ENCODE measurements at places on chromosomes 2 and 18. TPM values are rescaled to one million over a fixed set of nuclear protein-coding genes. Genes with fewer than 3 reads are reported as not detected.

GRCh38 chr2:37654932-37655841 is 16.3 kb downstream of the CDC42EP3 start:
- peaks cover 94% of the 10 kb centered on the region for H3K4me1 ChIP-seq
- H3K27ac ChIP-seq, result peak overlapping the region; percentile 71
- DNase-seq, result peak; percentile 46
- no peaks in the 10 kb centered on the region for H3K36me3 ChIP-seq

- peak overlapping the region; percentile 66 for H3K4me3 ChIP-seq
- no peaks in the 10 kb centered on the region for H3K36me3 ChIP-seq
- no peaks in the 10 kb centered on the region for H3K27me3 ChIP-seq
- peaks cover 16% of the 10 kb centered on the region for H3K4me1 ChIP-seq
- DNase-seq, result peak; percentile 17
Measured at GRCh38 chr2:238098901-238099713, 1.0 kb upstream of the ESPNL start.

GRCh38 chr2:170715932-170716777 is 1.0 kb downstream of the SP5 start:
- peak overlapping the region; percentile 41 for H3K27ac ChIP-seq
- peaks cover 7% of the 10 kb centered on the region for H3K36me3 ChIP-seq
- H3K4me3 ChIP-seq, result no peak overlapping the region
- peaks cover 64% of the 10 kb centered on the region for H3K27me3 ChIP-seq

- H3K36me3 ChIP-seq, result peaks cover 11% of the 10 kb centered on the region
- H3K27ac ChIP-seq, result no peak overlapping the region
- H3K4me1 ChIP-seq, result no peaks in the 10 kb centered on the region
- H3K27me3 ChIP-seq, result no peaks in the 10 kb centered on the region
Measured at GRCh38 chr2:178514664-178515063, 34.4 kb downstream of the PLEKHA3 start.

DNA sequence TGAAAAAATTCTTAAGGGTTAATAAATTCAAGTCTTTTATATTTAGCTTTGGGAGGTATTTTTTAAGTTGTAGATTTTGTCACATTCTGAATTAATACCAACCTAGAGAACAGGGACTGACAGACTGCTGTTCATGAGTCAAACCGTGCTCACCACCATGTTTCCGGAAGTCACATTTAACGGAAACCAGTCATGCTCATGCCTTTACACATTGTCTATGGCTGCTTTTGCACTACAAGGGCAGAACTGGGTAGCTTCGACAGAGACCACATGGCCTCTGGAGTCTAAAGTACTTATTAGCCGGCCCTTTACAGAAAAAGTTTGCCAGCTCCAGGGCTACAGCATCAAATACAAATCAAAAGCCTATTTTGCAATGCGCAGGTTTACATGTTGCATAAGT is 33.3 kb downstream of the LONRF2 start:
- DNase-seq, result no peak
- no peaks in the 10 kb centered on the region for H3K36me3 ChIP-seq
- H3K27ac ChIP-seq, result no peak overlapping the region
- no peaks in the 10 kb centered on the region for H3K4me1 ChIP-seq
- no peak overlapping the region for H3K4me3 ChIP-seq
- peaks cover 17% of the 10 kb centered on the region for H3K27me3 ChIP-seq

DNA sequence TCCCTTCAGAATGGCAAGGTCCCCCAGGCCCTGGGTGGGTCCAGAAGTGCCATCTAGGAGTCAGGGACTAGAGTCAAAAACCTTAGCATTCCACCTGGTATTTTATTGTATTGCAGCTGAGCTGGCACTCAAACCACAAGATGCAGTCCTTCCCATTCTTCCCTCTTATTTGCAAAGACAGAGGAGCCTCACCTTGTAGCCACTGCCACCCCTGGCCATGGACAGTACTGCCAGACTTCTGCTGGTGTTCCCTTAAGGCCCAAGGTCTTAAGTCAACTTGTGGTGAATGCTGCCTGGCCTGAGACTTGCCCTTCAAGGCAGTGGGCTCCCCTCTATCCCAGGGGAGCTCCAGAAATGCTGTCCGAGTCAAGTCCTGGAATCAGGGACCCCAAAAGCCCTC is 6.9 kb downstream of the UGT1A10 start:
- H3K36me3 ChIP-seq, result peaks cover 25% of the 10 kb centered on the region
- no peak for DNase-seq
- H3K27me3 ChIP-seq, result peaks cover 19% of the 10 kb centered on the region
- no peak overlapping the region for H3K4me3 ChIP-seq
- H3K27ac ChIP-seq, result no peak overlapping the region

- no peaks in the 10 kb centered on the region for H3K36me3 ChIP-seq
- peaks cover 18% of the 10 kb centered on the region for H3K4me1 ChIP-seq
- no peak overlapping the region for H3K27ac ChIP-seq
- DNase-seq, result no peak
Measured at GRCh38 chr2:209424781-209425470, 1.1 kb downstream of the MAP2 start.

GRCh38 chr2:15793978-15794377 is 146.4 kb upstream of the MYCN start:
- no peaks in the 10 kb centered on the region for H3K36me3 ChIP-seq
- H3K4me3 ChIP-seq, result no peak overlapping the region
- peaks cover 10% of the 10 kb centered on the region for H3K27me3 ChIP-seq
- no peaks in the 10 kb centered on the region for H3K4me1 ChIP-seq

DNA sequence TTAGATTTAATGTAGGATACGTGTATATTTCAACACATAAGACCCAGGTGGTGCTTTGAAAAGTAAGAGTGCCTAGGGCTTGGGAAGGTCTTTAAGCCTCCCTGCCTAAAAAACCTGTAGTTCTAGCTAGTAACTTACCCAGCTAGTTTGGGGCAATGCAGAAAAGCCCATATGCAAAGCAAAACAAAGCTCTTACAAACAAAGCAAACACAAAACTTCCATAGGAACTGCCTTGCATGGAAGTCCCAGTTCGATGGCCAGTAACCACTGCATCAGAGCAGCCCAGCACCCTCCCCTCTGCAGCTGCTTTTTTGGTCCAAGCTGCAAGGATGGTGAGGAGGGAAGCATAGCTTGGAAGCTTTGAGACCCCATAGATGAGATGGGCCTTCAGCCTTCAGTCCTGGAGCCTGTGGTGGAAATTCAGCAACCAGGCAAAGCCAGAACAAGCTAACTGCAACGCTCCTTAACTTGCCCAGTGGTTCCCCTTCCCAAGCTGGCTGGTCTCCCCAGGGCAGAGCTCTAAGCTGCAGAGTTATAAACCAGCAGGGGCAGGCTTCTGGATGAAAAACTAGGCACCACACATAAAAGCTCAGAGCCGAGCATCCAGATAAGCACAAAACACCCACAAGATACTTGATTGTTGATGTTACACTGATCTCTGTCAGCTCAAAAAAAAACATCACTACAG is 16.2 kb downstream of the C2orf76 start:
- H3K4me1 ChIP-seq, result peaks cover 13% of the 10 kb centered on the region
- H3K27ac ChIP-seq, result no peak overlapping the region
- H3K36me3 ChIP-seq, result peaks cover 8% of the 10 kb centered on the region

DNA sequence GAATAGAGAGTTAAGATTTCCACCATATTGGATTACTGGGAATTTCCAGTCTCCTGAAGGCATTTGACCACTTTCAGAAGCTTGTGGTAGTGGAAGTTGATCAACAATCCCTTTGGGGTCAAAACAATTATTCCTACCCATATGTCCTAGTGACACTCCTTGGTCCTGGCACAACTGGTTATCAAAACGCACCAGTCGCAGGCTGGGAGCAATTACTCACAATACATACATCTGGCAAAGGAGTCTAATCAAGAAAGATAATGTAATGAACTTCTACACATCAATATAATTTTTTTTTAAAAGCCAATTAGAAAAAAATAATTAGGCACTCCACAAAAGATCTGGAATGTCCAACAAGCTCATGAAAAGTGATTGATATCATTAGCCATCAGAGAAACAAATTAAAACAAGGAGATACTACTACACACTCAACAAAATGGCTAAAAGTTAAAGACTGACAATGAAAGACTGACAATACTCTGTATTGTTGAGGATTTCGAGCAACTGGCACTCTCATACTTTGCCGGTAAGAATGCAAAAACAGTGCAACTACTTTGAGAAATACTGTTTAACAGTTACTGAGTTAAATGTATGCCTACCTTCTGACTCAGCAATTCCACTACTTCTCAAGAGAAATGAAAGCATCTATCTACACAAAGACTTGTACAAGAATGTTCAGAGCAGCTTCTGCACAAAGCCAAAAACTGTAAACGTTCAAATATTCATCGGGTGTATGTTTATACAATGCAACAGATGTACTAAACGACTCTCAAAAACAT is 2.0 kb downstream of the INO80C start:
- H3K27ac ChIP-seq, result peak overlapping the region; percentile 57
- H3K4me3 ChIP-seq, result no peak overlapping the region
- peaks cover 47% of the 10 kb centered on the region for H3K4me1 ChIP-seq
- no peak for DNase-seq

DNA sequence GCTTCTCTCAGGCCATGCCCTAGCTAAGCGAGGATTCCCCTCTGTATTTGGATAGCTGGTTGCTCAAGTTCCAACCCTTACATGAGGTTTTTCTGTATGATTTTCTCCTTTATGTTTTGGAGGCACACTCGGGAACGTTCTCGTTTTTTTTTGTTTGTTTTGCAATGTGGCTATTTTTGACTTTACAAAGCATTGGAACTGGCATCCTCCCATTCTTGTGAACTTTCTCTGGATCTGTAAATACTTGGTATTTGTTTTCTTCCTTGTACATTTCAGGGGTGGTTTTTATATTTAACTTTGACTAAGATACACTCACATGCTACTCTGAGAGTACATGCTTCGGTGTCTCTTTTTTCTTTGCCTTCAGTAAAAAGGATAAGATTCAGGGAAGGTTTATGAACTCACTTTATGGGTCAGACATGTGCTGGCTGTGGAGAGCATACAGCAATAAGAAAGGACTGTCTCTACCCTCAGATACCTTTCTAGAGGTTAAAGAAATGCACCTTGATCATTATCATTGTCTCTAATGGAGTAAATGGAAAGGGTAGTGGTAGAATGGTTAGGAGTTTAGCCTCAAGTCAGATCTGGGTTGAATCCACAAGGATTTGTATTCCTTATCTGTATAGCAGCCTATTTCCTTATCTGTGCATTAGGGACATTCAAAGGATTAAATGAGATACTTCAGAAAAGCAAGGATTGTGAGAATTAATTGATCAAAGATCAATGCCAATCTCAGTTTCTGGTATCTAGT is 61.9 kb downstream of the MEIS1 start:
- H3K4me1 ChIP-seq, result no peaks in the 10 kb centered on the region
- no peaks in the 10 kb centered on the region for H3K36me3 ChIP-seq
- H3K4me3 ChIP-seq, result no peak overlapping the region
- no peak for DNase-seq

DNA sequence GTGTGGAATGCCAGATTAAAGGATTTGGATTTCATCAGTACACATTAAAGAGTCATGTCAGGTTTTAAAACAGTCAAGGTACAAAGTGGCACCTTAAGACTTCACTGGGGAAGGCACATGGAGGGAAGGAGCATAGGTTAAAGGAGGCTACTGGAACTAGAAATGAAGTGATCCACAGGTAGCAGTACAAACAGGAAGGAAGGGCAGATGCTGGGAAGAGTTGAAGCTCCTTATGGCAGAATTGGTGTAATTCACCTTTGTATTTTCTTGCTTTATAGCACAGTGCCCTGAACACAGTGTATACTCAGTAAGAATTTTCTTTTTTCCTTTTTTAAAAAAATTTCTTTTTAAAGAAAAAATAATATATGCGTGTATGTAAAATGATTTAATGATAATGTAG is 177.1 kb downstream of the BABAM2 start:
- no peaks in the 10 kb centered on the region for H3K27me3 ChIP-seq
- no peaks in the 10 kb centered on the region for H3K36me3 ChIP-seq
- no peak for DNase-seq
- no peak overlapping the region for H3K27ac ChIP-seq
- no peaks in the 10 kb centered on the region for H3K4me1 ChIP-seq

DNA sequence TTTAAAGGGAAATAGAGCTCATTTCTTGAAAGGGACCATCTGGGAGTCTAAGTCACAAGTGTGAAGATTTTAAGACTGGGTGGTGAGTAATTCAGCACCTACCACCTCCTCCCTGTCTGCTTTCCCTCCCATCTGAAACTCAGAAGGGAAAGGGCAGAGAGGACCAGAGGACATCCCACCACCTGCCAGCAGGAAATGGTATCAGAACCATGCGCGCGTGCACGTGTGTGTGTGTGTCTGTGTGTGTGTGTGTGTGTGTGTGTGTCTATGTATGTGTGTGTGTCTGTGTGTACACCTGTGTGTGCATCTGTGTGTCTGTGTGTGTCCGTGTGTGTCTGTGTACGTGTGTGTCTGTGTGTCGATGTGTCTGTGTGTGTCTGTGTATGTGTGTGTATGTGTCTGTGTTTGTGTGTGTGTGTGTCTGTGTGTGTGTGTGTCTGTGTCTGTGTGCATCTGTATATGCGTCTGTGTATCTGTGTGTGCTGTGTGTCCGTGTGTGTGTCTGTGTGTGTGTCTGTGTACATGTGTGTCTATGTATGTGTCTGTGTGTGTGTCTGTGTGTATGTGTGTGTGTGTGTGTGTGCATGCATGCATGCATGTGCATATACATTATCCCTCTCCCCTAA is 76.8 kb downstream of the ZFP36L2 start:
- H3K27ac ChIP-seq, result peak overlapping the region; percentile 18
- H3K4me1 ChIP-seq, result peaks cover 32% of the 10 kb centered on the region
- H3K27me3 ChIP-seq, result no peaks in the 10 kb centered on the region

- peaks cover 35% of the 10 kb centered on the region for H3K4me1 ChIP-seq
- DNase-seq, result no peak
- H3K36me3 ChIP-seq, result no peaks in the 10 kb centered on the region
Measured at GRCh38 chr18:58755304-58756010, 84.2 kb downstream of the MALT1 start.

- DNase-seq, result no peak
- no peaks in the 10 kb centered on the region for H3K27me3 ChIP-seq
- no peaks in the 10 kb centered on the region for H3K4me1 ChIP-seq
- H3K36me3 ChIP-seq, result peaks cover 20% of the 10 kb centered on the region
- no peak overlapping the region for H3K27ac ChIP-seq
Measured at GRCh38 chr2:148244593-148245292, 223.9 kb downstream of the MBD5 start.

DNA sequence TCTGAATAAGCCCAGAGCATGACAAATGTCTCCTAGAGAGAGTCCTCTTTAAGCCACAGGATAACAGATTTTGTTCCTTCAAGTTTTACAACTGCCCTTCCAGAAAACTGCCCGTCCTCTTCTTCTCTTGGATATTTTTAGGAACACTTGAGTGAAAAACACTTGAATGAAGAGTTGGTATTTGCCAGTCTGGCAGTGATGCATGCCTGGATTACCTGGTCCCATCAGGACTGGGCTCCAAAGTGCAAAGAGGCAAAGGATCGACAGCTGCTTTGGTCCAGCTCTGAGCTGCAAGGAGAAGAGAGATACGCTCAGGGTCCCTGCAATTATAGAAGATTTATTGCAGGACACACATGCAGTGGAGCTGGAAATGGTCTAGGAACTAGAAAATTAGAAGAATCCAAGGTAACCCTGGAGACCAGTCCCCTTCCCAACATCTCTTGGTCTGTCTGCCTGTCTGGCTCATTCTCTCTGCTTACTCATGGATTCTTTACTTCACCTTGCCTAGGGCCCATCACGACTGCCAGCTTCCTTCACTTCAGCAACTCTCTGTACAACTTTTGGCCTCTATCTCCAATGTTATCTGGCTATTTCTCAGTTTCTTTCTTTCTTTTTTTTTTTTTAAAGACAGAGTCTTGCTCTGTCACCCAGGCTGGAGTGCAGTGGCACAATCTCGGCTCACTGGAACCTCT is 112.1 kb upstream of the SIX2 start:
- H3K27ac ChIP-seq, result no peak overlapping the region
- H3K4me3 ChIP-seq, result no peak overlapping the region
- H3K27me3 ChIP-seq, result no peaks in the 10 kb centered on the region
- no peaks in the 10 kb centered on the region for H3K4me1 ChIP-seq
- no peak for DNase-seq
- H3K36me3 ChIP-seq, result no peaks in the 10 kb centered on the region

FAM124B gene
- not detected for polyA plus RNA-seq

DYNAP gene
- not detected for polyA plus RNA-seq

SERPINB3 gene
- polyA plus RNA-seq, result not detected

GULP1 gene
- polyA plus RNA-seq, result not detected

LAMA3 gene
- polyA plus RNA-seq, result not detected

CYP26B1 gene
- polyA plus RNA-seq, result not detected

RFX8 gene
- not detected for polyA plus RNA-seq
